ENCODE measurements at places on chromosomes 12 and 14.
A peak's percentile ranks its signal among the peaks of the same experiment; 100 is the strongest.

GRCh38 chr12:75685617-75686225 lies 174.3 kb upstream of the KRR1 start:
- no peak overlapping the region for H3K4me3 ChIP-seq
- H3K4me1 ChIP-seq = peaks cover 18% of the 10 kb centered on the region
- DNase-seq = no peak
- H3K27me3 ChIP-seq = no peaks in the 10 kb centered on the region

GRCh38 chr14:56378475-56378877 lies 201.1 kb upstream of the TMEM260 start:
- no peak overlapping the region for H3K27ac ChIP-seq
- no peak for DNase-seq
- H3K4me3 ChIP-seq = no peak overlapping the region
- H3K4me1 ChIP-seq = no peaks in the 10 kb centered on the region

DNA sequence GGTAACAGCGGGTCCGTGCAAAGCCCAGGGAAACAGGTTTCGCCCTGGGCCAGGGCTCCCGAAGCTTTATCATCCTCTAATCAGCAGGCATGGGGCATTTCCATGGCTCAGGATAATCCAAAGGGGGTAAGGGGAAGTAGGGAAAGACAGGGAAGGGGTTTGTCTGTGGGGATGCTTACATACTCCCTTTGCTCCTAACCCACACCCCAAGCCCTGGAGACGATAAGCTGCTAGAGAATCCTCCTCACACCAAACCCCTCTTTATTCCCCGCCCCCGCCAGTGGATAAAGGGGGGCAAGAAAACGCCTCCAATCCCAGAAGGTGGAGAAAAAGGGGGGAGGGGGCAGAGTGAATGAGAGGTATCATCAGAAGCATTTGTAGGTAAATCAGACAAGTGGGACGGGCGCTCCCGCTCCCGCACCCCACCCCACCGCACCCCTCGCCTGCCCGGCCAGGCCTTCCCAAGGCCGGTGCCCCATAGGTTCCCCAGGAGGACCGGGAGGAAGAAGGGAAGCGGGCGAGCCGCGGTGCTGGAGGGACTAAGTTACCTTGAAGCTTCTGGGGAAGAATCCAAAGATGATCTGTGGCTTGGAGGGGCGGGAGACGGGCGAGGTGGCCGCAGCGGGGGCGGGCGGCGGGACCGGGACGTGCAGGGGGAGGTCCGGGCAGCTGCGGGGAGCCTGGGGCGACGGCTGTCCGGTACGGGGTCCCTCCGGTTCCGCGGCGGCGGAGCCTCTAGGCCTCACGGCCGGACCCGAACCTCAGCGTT lies 762 bp downstream of the PPP2R5E start:
- peaks cover 13% of the 10 kb centered on the region for H3K36me3 ChIP-seq
- peak overlapping the region; percentile 94 for H3K4me3 ChIP-seq
- H3K27ac ChIP-seq = peak overlapping the region; percentile 89
- H3K4me1 ChIP-seq = peaks cover 30% of the 10 kb centered on the region
- DNase-seq = peak; percentile 15

- H3K27me3 ChIP-seq = no peaks in the 10 kb centered on the region
- no peaks in the 10 kb centered on the region for H3K4me1 ChIP-seq
- no peak overlapping the region for H3K27ac ChIP-seq
- no peaks in the 10 kb centered on the region for H3K36me3 ChIP-seq
Measured at GRCh38 chr14:73526036-73526984, 10.6 kb upstream of the ACOT1 start.

- no peaks in the 10 kb centered on the region for H3K27me3 ChIP-seq
- no peaks in the 10 kb centered on the region for H3K36me3 ChIP-seq
- H3K4me3 ChIP-seq = no peak overlapping the region
- H3K4me1 ChIP-seq = peaks cover 4% of the 10 kb centered on the region
Measured at GRCh38 chr12:18146363-18146762, 56.4 kb upstream of the RERGL start.

DNA sequence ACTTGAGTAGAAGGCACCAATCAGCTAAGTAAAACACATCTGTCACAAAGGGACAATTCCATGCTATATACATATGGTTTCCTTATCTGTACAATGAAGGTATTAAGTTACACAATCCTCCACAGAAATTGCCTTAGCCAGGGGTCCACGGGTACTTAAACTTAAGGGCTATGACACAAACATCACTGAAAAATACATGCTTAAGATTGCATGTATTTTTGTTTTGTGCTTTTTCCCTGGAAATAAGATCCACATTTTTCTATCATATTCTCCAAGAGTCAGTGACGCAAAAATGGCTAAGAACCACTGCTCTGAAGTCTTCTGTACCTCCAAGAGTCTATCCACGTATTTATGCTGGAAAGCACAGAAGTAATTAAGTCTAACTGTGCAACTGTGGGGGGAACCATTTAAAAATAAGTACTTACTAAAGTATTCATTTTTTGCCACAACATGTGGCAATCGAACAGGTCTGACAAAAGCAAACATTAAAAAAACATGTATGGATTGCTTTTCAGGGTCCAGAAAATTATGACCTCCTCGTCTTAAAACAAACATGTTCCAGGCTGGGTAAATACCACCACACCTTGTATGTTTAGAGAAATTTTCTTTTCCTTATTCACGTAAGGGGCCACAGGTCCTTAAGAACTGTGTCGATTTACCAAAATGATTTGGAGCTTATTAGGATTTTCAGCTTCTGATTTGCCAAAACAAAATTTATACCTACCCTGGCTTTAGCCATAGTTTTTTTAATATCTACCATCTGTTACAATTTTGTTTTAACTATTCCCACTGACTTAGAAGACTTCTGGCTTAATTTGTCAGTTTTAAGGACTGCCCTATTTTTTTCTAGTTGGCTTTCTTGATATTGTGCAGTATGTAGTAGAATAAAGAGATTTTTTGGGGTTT lies 2.8 kb downstream of the SLC38A2 start:
- H3K27me3 ChIP-seq = peaks cover 33% of the 10 kb centered on the region
- H3K4me3 ChIP-seq = peak overlapping the region; percentile 100
- DNase-seq = no peak
- peaks cover 65% of the 10 kb centered on the region for H3K4me1 ChIP-seq

DNA sequence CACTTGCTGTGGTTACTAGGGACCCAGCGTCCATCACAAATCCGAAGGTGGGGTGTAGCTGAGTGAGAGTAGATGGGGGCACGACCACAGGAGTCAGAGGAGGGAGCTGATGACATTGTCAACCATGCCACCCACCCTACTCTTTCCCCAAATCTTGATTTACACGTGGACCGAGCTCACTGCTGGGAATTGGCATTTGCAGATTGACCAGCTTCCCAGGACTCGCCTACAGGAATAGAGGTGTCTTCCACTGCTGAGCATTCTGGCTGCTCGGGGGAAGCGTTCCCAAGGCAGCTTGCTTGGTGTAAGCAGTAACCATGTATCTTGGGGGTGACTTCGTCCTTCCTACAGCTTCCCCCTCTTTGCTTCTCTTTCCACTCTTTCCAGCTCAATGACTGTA lies 353 bp upstream of the PTPRR start:
- DNase-seq = no peak
- no peaks in the 10 kb centered on the region for H3K36me3 ChIP-seq
- peaks cover 48% of the 10 kb centered on the region for H3K27me3 ChIP-seq

- no peaks in the 10 kb centered on the region for H3K4me1 ChIP-seq
- DNase-seq = no peak
- H3K27me3 ChIP-seq = no peaks in the 10 kb centered on the region
- no peak overlapping the region for H3K4me3 ChIP-seq
- no peak overlapping the region for H3K27ac ChIP-seq
- no peaks in the 10 kb centered on the region for H3K36me3 ChIP-seq
Measured at GRCh38 chr12:102592134-102592533, 111.8 kb upstream of the IGF1 start.

DNA sequence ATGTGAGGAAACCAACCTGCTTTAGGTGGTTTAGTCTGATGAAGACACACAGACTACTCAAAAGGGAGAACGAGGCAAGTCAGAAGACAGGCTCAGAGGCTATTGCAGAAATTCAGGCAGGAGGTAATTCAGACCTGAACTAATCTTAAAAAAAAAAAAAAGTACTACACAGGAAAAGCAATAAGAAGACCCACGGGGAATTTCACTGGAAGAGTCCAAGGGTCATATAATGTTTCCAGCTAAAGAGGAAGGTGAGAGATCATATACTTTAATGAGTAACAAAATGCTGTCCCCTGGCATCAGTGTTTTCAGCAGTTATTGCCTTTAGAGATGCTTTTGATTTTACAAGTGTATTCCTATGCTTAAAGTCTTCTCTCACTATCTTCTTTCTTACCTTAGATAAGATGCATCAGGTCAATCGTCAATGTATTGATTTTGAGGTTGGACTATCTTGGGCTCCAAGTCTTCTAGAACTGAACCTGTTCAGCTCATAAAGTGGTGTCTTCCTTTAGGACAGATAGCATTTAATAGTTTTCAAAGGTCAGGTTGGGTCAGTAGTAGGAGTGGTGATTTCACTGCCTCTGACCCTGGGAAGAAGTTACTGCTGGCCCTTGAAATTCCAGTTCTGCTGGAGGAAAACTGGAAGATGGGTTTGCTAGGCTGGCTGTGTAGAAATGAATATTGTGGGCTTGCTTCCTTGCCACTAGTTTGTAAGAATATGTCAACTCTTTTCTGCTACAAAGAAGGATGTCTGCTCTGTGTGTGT lies 60.0 kb downstream of the FAR2 start:
- H3K27ac ChIP-seq = no peak overlapping the region
- H3K4me3 ChIP-seq = no peak overlapping the region
- H3K27me3 ChIP-seq = no peaks in the 10 kb centered on the region
- DNase-seq = no peak

GRCh38 chr14:94386085-94387031 lies 2.0 kb downstream of the SERPINA1 start:
- no peaks in the 10 kb centered on the region for H3K36me3 ChIP-seq
- H3K27me3 ChIP-seq = no peaks in the 10 kb centered on the region
- peaks cover 4% of the 10 kb centered on the region for H3K4me1 ChIP-seq

GRCh38 chr12:116338064-116338846 lies 60.8 kb upstream of the MED13L start:
- H3K27me3 ChIP-seq = no peaks in the 10 kb centered on the region
- H3K27ac ChIP-seq = peak overlapping the region; percentile 32
- no peaks in the 10 kb centered on the region for H3K36me3 ChIP-seq
- H3K4me3 ChIP-seq = no peak overlapping the region

- no peaks in the 10 kb centered on the region for H3K27me3 ChIP-seq
- H3K36me3 ChIP-seq = no peaks in the 10 kb centered on the region
- DNase-seq = no peak
- H3K4me1 ChIP-seq = peaks cover 28% of the 10 kb centered on the region
- no peak overlapping the region for H3K27ac ChIP-seq
Measured at GRCh38 chr12:62781136-62781880, 153.6 kb downstream of the PPM1H start.
